ENCODE measurements at places on chromosomes 1 and 21.

DNA sequence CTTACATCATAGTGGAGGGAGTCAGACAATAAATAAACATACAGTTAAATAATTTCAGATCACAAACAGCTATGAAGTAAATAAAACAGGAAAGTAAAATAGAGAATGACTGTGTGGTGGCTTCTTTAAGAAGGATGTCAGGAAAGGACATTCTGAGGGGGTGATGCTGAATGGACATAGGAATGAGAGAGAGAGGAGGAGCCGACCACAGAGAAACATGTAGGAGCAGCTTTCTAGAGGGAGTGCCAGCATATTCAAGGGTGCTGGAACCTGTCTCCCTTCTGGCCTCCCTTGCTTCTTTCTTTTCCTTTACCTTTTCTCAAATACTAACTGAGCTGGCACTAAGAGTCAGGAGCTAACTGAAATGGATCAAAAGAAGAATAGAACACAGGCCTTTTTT lies 20.5 kb upstream of the BCL10 start:
- DNase-seq: no peak

- DNase-seq: no peak
These were observed 12.8 kb upstream of the CASQ2 start for GRCh38 chr1:115781343-115781742.

GRCh38 chr1:16029288-16029687 lies 7.5 kb downstream of the CLCNKA start:
- DNase-seq: no peak

DNA sequence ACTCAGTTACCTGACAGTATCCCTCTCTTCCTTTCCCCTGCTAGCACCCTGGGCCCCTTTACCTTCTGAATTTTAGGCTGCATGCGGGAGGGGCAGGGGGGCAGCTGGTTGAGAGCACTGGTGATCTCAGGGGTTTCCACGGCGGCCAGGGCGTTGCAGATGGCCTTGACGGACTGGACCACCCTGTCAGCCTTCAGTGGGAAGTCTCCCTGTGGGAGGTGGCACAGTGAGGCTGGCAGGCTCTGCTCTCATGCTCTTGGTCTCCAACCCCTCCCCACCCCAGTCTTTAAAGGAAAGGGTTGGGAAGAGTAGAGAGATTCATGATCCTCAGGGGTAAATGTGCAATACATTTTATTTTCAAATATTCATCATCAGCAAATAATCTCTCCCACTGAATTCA lies 36.9 kb downstream of the PIK3C2B start:
- no peak for DNase-seq

Measured in left colon (tissue), 2 donors.